ENCODE measurements at places on chromosomes 16 and 17.

DNA sequence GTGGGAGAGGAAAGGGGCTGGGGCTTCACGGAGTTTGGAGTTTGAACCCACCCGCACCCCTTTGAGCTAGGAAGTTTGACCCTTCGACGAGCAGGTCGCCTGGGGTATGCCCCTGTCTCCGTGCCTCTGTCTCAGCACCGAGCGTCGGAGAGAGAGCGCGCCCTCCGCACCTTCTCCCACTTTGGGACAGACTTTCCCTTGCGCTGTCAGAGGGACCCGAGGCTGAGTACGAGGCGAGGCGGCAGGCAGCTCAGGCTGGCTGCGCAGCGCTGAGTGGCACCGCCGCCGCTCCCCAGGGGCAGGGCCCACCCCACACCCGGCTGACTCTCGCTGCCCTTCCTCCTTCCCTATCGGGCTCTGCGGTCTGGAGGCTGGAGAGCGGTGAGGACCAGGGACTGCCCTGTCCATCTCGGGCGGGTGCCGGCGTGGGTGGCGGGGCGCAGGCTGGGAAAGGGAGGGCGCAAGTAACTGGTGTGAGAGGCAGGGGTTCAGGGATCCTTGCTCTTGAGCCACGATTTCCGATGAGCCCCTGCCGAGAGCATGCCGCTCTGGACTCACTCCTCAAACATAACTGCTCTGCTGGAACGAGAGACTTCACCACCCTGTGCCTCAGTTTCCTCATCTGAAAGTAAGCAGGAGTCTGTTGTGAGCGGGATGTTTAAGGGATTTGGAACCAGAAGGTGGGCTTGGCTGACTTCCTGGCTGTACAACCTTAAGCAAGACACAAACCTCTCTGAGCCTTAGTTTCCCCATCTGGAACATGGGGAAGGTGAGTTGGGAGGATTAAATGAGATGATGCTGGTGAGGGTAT lies 981 bp downstream of the BEAN1 start:
- no peak for DNase-seq

DNA sequence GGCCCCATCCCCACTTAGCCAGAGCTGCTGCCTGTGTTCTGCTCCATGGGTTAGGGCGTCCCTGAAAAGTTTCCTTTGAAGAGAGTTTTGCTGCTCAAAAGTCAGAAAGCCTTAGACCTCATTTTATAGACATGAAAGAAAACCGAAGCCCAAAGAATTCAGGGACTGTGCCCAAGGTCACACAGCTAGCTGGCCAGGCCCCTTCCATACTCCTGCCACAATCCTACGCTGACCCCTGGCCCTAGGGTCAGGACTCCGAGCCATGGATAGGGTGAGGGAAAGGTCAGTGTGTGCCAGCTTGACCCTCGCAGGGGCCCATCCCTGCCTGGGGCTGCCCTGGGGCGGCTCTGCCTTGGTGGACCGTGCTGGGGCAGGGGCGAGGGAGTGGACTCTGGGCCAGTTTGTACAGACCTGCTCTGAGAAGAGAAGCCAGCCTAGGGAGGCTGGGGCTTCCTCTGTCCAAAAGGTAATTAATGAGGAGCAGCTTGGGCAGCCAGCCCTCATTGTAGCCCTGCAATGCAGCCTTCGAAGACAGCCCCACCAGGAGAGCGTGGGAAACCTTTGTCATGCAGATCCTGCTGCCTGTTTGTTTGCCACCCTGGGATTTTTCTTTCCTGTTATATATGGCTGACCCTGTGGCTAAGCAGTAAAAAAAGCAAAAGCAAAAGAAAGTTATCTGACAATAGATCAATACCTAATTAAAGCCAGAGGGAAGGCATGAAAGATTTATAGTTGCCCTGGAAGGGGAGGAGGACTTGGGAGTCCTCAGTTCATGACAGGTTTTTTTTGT lies 37.4 kb downstream of the RHBDL3 start:
- DNase-seq = no peak

DNA sequence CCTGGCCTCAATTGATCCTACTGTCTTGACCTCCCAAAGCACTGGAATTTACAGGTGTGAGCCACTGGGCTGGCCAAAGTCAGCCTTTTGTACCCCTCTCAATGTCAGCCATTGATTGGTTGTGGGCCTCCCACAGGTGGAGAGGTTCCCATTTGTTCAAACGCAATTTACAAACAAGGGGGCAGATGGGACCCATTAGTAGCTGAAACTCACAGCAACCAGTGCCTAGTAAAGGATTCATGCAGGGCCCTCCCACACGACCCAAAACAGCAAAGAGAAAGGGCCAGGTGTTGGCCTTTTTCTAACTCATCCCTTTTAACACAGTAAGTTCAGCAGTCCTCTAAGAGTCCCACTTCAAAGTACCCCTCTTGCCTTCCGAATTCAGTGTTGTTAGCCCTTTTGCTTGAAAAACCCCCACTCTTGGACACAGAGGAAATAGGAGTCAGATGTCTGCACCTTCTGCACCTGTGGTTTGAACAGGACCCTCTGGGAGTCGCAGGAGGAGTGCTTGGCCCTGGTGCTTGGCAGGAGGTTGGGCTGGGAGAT lies 89.2 kb downstream of the PITPNC1 start:
- no peak for DNase-seq

GRCh38 chr17:33290253-33290652 lies 2.8 kb downstream of the ASIC2 start:
- DNase-seq = no peak

DNA sequence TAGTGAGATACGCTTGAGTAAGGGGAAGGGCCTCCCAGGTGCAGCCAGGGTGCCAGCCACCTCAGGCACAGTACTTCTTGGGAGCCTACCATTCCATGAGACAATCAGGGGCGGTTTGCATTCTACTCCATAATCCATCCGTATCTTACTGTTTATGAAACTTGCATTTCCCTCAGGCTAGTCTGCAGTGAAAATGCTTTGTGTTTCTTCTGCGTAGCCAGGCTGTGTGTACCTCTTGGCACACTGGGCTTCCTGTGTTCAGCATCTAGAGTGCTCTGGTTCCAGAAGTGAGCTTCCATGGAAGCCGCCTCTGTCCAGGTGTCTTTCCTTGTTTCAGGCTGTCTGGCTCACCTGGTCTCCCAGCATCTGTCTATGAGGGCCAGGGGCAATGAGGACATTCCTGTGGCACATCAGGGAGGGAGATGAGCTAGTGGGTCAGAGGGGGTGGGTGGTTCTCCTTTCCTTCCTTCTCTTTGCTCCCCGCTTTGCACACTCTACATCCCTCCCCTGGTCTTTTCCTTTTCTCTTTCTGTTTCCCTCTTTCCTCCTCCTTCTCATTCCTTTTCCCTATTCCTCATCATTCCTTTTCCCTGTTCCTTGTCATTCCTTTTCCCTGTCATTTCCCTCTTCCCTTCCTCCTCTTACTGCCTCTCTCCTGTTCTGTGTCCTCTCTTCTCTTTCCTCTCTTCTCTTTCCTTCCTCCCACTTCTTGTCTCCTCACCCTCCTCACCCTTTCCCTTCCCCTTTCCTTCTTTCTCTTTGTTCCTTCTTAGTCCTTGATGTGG lies 386.5 kb downstream of the CPPED1 start:
- no peak for DNase-seq

DNA sequence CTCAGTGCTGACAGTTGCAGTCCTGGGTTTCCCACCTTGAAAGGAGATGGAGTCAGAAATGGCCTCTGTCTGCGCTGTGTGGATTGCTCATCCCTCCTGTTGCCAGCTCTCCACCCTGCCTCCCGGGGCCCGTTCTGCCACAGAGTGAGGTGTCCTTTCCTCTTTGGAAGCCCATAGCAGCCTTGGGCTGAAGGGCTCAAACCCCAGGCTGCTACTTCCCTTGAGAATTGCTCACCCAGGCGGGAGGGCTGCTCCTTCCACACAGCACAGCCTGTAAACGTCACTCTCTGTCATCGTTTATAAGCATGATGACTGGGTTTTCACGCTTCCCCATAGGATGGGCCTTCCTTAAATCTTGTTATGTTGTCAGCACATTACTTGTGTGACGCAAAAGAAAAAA lies 62.7 kb downstream of the FOXK2 start:
- DNase-seq = no peak

DNA sequence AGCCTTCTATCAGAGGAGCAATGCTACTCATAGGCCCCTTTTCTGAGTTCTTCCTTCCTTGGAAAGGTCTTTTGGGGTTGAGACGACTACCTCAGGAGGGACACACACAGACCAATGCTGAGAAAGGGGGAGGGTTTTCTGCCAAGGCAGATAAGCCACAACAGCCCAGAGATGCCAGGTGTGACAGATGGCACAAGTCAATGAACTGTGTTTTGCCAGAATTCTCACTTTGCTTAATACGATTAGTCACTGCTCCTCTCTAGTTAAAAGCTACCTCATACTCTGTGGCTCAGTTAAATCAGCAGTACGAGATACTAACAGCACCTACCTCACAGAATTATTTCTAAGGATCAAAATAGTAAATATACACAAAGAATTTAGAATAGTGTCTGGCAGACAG lies 8.0 kb downstream of the BRD7 start:
- no peak for DNase-seq

GRCh38 chr17:43543300-43543699 lies 2.8 kb downstream of the ETV4 start:
- no peak for DNase-seq

DNA sequence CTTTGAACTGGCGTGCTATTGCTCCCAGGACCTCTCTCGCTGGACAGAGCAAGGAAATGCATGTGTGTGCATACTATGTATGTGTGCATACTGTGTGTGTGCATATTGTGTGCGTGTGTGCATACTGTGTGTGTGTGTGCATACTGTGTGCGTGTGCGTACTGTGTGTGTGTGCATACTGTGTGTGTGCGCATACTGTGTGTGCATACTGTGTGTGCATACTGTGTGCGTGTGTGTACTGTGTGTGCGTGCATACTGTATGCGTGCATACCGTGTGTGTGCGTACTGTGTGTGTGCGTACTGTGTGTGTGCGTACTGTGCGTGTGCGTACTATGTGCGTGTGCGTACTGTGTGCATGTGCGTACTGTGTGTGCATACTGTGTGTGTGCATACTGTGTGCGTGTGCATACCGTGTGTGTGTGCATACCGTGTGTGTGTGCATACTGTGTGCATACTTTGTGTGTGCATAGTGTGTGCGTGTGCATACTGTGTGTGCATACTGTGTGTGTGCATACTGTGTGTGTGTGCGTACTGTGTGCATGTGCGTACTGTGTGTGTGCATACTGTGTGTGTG lies 89.4 kb downstream of the RPTOR start:
- no peak for DNase-seq

DNA sequence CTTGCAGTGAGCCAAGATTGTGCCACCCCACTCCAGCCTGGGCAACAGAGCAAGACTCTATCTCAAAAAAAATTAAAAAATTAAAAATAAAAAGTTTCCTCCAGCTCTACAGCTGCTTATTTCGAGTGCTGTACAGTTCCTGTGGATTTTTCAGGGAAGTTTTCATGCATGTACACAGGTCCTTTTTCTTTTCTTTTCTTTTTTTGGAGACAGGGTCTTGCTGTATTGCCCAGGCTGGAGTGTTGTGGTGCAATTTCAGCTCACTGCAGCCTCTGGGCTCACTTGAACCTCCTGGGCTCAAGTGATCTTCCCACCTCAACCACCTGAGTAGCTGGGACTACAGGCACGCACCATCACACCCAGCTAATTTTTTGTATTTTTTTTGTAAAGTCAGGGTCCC lies 15.9 kb downstream of the EEF2K start:
- no peak for DNase-seq

- no peak for DNase-seq
These were observed 7.9 kb upstream of the MT2A start for GRCh38 chr16:56600398-56600999.

GRCh38 chr17:70527364-70527888 lies 358.1 kb downstream of the KCNJ2 start:
- DNase-seq = no peak

- no peak for DNase-seq
These were observed 38.7 kb upstream of the RHBDL3 start for GRCh38 chr17:32226886-32227285.

DNA sequence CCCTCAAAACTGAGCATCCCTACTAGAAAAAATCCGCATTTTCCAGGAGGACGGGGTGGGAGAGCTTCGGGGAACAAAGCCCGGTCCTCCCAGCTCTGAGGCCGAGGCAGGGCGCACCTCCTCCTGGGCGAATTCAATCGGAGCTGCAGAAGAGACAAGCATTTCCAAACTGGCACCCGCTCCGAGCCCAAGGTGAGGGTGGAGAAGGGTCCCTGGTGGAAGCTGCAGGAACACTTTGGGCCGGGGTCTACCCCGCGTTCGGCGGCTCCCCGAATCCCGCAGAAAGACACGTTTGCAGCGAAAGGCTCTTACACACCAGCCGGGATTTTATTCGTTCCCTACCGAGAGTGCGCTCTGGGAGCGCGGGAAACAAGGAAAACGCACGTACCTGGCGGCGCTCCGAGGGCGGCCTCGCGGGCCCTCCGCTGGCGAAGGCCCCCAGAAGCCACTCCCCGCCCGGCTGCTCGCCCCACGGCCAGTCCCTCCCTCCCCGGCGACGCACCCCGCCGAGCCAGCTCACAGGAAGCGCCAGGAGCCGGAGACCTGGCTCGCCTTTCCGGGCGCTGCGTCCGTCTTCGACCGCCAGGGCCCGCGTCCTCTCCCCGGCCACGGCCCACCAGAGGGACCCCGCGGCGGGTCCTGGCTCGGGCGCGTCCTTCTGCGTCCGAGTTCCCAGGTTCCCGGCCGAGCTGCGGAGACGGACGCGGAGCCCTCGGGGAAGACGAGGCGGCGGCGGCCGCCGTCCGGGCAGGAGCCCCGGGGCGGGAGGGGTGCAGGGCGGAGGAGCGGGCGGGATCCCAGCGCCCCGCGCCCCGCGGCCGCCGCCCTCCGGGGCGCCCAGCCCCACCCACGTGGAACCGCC lies 49.8 kb upstream of the BAHCC1 start:
- no peak for DNase-seq

- DNase-seq = no peak
These were observed 162.0 kb upstream of the ZKSCAN2 start for GRCh38 chr16:25419681-25420080.

DNA sequence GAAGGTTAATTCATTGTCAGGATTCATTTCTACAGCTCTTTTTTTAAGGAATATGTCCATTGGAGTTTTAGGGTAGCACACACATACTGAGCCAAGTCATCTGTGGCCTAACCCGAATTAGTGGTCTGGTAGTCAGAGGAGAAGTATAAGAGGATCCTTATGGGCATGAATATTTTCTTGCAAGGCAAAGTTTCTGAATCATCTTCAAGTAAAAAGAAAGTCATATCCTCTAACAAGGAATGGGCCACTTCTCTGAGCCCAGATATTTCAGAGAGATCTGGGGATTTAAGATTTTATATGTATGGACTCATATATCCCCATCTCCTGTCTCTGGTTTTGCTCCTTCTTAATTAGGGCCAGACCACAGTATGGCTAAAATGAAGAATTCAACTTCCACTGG lies 99.2 kb upstream of the CDH8 start:
- no peak for DNase-seq

DNA sequence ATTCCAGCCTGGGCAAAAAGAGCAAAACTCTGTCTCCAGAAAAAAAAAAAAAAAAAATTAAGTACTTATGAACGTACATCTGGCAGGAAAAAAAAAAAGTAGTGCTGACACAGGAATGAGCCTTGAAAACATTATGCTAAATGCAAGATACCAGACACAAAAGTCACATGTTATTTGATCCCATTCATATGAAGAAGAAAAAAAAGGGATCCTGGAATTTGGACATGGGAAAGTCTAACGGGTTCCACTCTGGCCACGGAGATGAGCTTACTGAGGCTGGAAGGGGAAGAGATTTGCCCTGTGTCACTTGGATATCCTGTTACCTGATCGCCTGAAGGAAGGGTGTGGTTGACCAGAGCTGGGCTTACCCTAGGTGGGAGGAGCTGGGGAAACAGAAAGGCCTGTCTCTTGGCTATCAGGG lies 251.9 kb downstream of the PARN start:
- no peak for DNase-seq

GRCh38 chr17:61488878-61489718 lies 36.9 kb downstream of the TBX4 start:
- DNase-seq = no peak
